ENCODE measurements at places on chromosomes 1 and 21.

- no peak for DNase-seq
These were observed 150.5 kb downstream of the DPYD start for GRCh38 chr1:97770376-97770775.

DNA sequence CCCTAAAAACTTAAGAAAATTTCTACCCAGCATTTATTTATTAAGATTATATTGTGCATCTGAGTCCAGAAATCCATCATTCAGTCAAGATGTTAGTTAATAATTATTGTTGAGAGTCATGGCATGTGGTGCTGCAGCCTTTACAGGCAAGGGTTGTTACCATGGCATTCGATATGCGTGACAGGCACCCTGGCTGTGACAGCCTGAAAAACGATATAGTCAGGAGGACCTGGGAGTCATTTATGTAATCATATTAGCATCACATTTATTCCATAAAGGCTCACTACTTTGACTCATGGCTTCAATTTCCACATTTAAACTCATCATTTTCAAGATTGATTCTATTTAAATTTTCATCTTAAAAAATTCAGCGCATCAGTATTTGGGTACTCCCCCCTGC, 68.0 kb downstream of the CACHD1 start:
- no peak for DNase-seq

DNA sequence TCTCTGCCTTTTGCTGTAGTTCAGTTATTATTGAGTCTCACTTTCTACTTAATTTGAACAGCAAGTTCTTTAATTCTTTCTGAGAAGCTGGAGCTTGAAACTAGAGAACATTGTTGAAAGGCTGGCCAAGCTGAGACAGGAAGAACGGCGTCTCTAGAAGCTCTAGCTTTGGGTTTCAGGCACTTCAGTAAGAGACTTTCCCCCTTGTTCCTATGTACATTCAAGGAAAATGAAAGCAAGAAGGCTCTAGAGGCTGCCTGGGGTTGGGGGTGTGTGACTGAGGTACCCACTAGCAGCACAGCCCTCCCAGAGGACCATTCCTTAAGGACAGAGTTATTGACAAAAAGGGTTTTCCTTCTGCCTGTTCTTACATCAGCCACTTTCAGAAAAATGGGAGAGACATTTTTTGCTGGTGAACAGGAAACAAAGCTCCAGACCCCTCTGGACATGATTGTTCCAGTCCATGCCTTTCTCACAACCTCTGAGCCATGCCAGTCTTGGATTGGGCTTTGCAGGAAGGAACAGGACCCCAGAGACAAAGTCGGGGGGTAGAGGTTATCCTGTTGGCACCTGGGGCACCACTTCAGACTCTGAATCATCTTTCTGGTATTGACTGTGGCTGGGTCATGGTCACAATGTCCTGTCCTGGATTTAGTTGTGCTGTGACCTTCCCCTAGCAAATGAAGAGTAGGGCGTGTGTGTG, 63.1 kb downstream of the LAMC2 start:
- DNase-seq = no peak

- DNase-seq = no peak
These were observed 86.8 kb downstream of the WLS start for GRCh38 chr1:68145418-68146126.

GRCh38 chr1:187033693-187034390, 205.1 kb downstream of the PLA2G4A start:
- no peak for DNase-seq

DNA sequence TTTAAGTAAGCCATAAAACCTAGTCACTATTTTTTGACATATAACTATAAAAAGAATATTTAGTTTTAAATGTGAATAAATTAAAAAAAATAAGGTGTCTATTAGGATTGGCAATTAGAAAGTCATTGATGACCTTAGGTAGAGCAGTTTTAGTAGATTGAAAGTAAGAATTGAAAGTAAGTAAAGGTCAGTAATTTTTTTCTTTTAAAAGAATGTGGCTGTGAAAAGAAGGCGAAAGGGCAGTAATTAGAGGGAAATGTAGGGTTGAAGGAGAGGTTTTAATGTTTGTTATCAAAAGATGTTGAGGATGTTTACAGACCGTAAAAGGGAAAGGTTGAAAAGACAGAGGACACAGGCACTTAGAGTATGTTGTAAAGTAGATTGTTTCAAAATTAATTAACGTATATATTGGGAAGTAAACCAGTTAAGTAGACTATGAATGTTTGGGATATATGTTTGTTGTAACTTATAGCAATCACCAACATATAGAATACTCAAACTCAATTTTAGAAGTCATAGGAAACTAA, 41.0 kb downstream of the ZFYVE9 start:
- DNase-seq = no peak

GRCh38 chr21:45135122-45135521, 60.7 kb downstream of the ADARB1 start:
- no peak for DNase-seq

DNA sequence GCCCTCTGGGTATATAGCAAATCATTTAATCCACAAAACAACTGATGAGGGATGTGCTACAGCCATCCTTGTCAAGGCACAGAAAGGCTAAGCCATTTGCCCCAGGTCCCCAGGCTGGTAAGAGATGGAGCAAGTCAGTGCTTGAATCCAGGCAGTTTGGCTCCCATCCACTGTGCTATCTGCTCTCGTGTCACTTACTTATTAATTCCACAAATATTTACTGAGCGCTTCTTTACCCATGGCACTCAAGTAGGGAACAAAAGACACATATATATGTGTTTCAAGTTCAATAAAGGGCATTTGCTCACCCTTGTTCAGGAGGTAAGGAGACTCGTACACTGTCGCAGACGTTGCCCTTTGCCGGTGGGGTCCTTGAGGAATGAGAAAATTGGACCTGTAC, 38.6 kb upstream of the MPZL1 start:
- DNase-seq = no peak

GRCh38 chr1:156295391-156295947, at the start of gene GLMP:
Gene GLMP, minus strand, starts transcription at chr1:156295679. Its CDS starts 34 bp downstream, at chr1:156295645.
- peak; percentile 52 for DNase-seq

DNA sequence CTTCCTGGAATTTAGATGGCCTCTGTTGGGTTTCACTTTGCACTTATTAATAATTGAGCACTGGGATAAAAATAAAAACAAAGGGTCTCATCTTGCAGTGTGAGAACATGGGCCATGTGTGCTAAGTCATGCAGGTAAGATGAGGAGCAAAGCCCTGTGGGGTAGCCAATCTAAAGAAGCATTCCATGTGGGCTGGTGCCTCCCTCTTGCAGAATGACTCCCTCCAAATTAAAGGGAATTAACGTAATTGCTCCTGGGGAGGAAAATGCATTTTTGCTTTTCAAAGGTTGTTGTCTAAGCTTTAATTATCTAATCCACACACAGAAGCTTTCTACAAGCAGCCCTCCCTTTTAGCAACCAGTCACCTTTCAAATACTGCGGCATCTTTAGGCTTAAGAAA, 69.8 kb downstream of the CDC14A start:
- no peak for DNase-seq

GRCh38 chr1:93151474-93151873, 28.7 kb downstream of the TMED5 start:
- DNase-seq = no peak

DNA sequence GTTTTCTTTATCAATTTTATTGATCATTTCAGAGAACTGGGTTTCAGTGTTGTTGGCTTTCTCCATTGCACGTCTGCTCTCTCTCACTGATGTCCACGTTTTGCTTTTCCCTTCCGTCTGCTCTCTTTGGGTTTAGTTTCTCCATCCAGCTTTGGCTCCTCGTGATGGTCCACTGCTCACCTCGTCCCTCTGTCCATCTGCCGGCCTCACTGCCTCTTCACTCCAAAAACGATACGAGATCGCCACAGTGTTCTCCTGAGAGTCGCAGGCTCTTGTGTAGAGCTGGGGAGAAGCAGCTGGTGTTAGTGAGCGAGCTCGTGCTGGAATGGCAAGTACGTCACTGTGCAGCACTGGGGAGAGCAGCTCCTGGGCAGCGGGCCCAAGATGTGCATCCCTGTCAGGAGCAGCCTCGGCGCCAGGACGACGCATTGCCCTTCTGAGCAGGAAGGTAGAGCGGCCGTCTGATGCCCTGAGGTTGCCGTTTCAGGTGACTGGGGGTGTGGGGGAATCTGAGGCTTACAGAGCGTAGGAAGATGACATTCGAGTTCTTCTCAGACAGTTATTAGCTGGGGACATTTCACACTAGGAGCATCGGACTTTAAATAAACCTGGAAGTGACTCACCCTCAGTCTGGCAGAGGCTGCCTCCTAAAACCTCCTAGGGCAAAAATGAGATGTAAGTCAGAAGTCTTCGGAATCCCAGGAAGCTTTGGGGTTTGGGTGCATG, 31.4 kb upstream of the PCBP3 start:
- DNase-seq = peak; percentile 15

DNA sequence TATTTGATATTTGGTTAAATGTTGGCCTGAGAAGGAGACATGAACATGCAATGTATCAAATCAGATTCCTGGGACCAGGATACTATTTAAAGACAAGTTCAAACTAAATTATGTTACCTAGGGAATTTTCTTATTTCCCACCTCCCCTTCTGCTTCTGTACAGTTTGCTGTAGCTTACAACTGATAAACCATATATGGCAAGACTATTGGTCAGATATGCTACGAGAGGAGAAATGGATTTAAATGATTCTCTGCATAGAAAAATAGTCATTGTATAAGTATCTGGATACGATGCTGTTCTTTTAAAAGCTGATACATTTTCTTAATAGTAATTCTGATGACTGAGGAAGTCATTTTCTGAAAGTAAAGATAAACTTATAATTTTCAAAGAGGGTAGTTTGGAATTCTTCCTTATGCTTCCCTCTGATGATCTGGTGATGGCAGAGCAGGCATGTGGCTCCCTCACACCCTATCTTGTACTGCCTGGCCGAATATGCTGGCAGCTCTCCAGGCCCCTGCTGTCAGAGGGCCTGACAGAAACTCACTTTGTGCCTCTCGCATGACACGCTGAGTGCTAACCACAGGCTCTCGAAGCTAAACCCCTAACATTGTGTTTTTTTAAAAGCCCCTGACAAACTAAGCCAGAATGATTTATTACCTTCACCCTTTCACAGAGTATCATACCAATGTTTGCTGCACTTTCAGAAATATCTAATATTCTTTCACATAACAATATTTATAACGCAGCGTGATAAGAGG, 19.4 kb downstream of the RRP15 start:
- DNase-seq = no peak

DNA sequence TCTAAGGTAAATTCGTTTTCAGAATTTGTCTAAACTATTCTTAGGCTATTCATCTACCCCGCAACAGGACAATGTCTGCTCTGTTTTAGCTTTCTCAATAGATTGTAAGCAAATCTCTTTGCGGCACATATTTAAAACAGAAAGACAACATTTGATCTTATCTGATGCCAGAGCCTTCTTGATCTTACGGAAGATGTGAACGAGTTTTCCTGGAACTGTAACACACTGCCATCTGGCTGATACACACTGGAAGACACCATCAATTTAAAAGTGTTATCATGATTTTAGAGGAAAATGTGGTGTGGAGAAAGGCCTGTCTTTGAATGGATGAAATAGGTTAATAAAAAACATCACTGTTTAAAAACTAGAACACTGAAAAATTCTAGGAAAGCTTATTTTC, 36.1 kb downstream of the COA6 start:
- DNase-seq = no peak

DNA sequence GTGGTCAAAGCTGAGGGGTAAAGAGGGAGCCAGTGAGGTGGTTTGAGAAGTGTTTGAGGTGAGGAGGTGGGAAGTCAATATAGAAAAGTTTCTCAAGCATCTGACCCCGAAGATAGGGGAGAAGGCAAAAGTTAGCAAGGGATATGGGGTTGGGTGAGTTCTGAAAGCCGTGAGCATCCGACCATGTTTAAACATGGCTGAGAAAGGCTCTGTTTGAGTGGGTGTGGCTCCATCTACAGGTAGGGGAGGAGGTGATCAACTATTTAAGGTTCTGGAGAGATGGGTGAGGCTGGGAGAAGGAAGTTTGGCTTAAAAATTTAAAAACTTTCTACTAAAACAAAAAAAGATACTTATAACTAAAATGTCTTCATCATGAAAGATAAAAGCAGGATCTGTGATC, 273.8 kb downstream of the KCNJ6 start:
- DNase-seq = no peak

DNA sequence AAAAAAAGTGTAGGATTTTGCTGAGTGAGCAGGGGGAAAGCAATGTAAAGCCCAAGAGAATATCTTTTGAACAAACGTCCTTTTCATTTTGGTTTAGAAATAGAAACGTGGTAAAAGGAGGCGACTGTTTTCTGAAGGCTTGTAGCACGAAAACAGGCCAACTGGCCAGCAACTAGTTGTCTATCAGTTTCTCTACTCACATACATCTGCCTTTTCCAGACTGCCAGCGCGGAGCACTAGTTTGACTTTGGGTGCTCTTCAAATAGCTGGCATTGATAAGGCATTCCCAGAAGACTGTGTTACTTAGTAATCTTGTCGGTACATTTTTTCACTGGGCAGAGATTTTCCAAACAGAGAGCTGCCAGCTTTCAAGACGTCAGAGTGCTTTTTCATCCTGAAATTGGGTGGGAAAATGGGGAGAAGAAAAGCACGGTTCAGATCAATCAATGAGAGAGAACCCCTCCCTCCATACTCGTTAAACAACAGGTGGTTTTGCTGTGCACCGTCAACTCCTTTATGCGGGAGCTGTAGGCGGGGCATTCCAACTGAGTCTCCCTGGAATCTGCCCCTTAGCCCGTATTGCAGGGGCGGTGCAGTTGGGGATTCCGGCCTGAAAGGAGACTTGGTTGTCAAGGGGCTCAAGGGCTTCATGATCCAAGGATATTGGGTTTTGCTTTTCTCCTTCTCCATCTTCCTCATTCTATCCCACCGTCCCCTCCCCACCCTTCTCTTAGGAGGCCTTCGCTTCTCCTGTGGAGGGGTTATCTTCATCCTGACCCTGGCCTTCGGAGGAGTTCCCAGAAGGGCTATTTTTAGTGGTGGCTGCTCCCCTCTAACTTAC, 884 bp upstream of the LRRC8C start:
- DNase-seq = no peak

DNA sequence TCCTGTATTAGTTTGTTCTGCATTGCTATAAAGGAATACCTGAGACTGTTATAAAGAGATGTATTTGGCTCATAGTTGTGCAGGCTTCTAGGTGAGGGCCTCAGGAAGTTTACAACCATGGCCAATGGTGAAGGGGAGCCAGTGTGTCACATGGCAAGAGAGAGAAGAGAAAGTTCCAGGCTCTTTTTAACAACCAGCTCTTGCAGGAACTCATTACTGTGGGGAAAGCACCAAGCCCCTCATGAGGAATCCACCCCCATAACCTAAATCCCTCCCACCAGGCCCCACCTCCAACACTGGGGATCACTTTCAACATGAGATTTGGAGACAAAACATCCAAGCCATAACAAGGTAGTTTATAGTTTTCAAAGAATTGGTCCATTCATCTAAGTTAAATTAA, 5.0 kb upstream of the MEAF6 start:
- no peak for DNase-seq

GRCh38 chr1:60670302-60670701, 412.1 kb upstream of the NFIA start:
- DNase-seq = no peak

GRCh38 chr21:25952306-25952705, 217.5 kb downstream of the GABPA start:
- DNase-seq = no peak

- DNase-seq = no peak
These were observed 1.4 kb upstream of the SKI start for GRCh38 chr1:2226525-2227345.

DNA sequence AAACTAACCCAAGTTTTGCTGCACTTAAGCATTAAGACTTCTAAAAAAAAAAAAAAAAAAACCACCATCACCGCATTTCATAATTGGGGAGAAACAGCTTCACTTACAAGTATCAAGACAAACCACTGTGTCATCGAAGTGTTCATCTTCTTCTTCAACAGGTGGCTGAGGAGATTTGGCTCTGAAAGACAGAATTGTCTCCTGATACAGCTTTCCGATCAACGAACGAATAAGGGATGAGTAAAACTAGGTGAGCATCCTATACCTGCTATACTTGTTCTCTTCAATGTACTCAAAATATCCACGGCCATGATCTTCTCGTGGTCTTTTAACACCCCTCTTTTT, 2.0 kb downstream of the HNRNPU start:
- DNase-seq = no peak
